Umbilical cord (tissue), 2 donors: ENCODE measurements at places on chromosomes 6 and 20. TPM values are rescaled to one million over a fixed set of nuclear protein-coding genes. Genes with fewer than 3 reads are reported as not detected.

GNRH2 gene
- not detected for total RNA-seq

SALL4 gene
- 3.6 TPM for total RNA-seq

- DNase-seq, result no peak
Measured at GRCh38 chr6:5490501-5491069, 229.3 kb downstream of the FARS2 start.

- DNase-seq, result no peak
Measured at GRCh38 chr6:49370518-49370917, 92.5 kb downstream of the MMUT start.

GRCh38 chr6:142297996-142298753 lies 3.6 kb upstream of the ADGRG6 start:
- DNase-seq, result no peak

- DNase-seq, result no peak
Measured at GRCh38 chr6:53854843-53855567, 60.2 kb downstream of the LRRC1 start.

DNA sequence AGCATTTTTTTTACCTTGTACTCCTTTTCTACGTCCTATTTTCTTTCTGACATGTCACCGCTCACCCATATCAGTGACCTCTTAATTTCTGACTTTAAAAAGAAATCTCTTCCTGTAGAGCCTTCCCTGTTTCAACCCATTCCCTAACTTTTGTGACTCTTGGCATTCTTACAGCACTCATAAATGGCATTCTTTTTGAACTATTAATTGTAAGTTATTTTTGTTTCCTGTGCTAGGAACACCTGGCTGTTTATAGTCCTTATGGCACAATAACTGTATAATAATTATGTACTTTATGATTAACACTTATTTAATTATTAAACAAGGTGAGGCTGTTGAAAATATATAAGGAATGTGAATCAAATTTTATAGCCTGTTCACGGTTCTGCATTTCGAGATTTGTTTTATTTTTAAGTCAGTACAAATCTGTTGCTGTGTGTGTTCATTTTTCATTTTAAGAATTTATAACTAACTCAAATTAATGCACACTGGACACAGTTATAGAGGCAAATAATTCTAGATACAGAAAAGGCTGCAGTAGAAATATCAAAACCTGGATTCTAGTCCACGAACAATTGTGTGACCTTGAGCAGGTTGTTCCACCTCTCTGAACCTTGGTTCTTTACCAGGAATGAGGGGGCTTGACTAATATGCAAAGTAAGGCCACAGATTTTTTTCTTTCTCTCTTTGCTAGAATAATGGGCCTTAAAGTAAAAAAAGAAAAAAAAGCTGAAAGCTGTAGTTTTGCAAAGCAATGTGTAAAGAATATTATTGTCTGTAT lies 1.5 kb downstream of the KIZ start:
- DNase-seq, result no peak

GRCh38 chr6:52283111-52283510 lies 1.4 kb downstream of the MCM3 start:
- no peak for DNase-seq

DNA sequence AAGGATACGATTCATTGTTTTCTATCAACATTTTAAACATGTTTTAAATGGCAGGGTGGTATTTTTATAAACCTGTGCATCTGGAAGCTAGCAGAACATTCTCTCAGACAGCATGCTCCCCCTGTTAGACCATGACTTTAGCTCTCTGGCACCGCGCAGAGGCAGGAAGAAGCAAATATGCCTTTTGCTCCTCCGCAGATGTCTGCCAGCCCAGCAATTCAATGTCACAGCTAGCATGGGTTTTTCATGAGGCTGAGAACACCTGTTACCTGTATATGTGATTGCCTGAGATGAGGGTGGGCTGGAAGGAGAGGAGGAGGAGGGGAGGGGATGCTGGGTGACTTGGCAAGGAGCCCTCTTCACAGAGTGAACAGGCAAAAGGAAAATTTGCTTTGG lies 6.7 kb downstream of the MTCH1 start:
- peak; percentile 73 for DNase-seq

GRCh38 chr6:3913958-3914337 lies 64.8 kb downstream of the FAM50B start:
- no peak for DNase-seq

DNA sequence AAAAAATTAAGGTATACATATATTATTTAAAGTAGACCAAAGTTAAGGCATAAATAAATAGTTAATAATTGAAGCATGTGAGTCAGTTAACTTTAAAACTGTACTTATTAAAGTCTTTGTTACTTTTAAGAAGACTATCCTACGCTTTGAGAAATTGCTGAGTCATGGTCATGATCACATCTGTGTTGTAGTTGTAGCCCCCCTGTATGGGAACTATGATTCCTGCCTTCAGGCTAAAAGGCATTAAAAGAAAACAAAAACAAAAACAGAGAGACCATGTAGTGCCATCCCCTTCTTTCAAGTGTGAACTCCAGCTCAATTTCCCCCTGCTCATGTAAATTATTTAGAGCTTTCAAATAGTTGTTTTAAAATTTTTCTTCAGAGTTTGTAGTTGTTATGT lies 123.4 kb downstream of the FLRT3 start:
- DNase-seq, result no peak

GRCh38 chr6:126175251-126175650 lies 164.7 kb upstream of the CENPW start:
- no peak for DNase-seq

DNA sequence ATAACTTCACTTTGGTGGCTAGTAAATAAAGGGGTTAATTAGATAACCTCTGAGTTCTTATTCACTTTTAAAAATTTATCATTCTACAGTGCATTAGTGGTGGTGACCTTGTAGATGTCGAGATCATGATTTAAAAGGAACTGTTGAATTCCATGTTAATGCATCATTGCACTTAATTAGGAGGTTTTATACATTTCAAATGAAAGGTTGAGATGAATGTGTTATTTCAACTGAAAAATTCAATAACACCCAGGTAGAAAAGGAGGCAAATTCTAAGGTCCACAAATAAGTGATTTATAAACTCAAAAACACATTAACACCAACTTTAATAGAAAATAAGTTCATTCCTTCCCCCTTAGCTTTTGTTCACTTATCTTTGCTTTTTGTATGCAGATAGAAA lies 58.3 kb upstream of the TMEM170B start:
- no peak for DNase-seq

- no peak for DNase-seq
Measured at GRCh38 chr6:85347812-85348211, 102.1 kb upstream of the NT5E start.

- no peak for DNase-seq
Measured at GRCh38 chr6:7747016-7747415, 21.1 kb downstream of the BMP6 start.

DNA sequence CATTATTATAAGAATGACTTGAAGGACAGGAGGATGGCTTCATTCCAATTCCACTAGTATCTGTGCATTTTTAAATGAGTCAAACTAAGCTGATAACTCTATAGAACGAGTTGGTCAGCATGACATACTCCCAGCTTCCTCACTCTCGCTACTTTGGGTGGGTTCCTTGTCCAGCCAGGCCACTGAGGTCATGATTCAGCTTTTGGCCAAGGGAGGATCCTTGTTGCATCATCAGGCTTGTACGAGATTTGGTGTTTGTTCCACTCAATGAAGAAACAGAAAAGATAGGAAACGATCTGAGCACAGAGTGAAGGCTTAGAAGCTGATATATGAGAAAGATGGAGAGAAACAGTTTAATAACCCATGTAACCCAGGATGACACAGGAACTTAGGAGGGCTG lies 19.8 kb downstream of the NEDD9 start:
- DNase-seq, result peak; percentile 81
